Hepatic stellate cell (primary cell): ENCODE measurements at places on chromosomes 2 and 18.
A peak's percentile ranks its signal among the peaks of the same experiment; 100 is the strongest.

- no peak for DNase-seq
Observed at GRCh38 chr2:159712929-159713420, 669 bp downstream of the MARCHF7 start.

DNA sequence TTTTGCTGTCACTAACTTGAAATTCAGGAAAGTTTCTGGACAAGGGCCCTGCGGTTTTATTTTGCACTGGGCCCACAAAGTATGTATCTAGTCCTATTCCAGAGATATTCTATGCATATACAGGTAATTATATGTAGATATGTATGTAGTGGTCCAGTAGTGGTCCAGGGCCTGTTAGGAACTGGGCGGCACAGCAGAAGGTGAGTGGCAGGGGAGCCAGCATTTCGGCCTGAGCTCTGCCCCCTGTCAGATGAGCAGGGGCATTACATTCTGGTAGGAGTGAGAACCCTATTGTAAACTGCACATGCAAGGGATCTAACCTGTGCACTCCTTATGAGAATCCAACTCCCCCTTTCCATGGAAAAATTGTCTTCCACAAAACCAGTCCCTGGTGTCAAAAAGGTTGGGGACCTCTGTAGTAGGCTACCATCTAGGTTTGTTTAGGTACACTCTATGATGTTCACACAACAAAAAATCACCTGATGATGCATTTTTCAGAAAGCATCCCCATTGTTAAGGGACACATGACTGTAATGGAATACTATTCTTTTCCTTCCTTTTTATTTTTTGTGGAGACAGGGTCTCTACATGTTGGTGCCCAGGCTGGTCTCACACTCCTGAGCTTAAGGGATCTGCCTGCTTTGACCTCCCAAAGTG lies 2.8 kb upstream of the PPP4R3B start:
- no peak for DNase-seq

GRCh38 chr18:13800505-13801259 lies 23.3 kb upstream of the MC5R start:
- DNase-seq: peak; percentile 32

- peak; percentile 78 for DNase-seq
Observed at GRCh38 chr2:240997856-240998705, at the start of gene SNED1. Gene SNED1, plus strand, starts transcription at chr2:240998618. Its CDS starts 220 bp downstream, at chr2:240998838.

DNA sequence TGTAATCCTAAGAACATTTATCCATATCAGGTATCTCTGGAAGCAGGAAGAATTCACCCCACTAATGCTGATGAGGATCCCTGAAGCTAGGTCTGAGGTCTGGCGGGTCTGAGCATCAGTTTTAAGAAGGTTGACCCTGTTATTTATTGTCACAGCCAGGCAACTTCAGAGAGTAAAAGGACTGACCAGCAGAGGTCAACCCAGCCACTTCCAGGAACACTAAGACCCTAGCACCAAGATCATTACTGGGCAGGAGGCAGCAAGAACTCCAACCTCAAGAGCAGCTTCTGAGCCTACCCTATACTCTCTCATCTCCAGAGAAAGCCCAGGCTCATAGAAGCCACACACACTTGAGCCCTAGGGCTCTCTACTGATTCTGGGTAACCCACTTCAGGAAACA lies 901.4 kb downstream of the DCDC2C start:
- no peak for DNase-seq

DNA sequence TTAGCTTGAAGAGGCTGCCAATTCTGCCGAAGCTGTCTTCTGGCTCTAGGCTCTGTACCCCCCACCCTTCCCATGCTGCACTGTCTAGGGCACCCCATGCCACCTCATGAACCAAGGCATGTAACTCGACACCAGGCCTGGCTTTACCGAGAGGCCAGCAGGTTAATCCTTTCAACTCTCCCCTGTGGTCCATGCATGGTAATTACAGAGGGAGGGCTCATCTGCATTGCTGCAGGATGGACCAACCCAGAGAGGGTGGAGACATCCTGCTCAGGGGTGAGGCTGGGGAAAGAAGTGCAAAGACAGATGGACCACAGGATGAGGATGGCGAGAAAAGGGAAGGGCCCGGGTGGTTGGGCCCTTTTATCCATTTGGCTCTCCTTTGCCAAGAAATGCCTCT lies 65.8 kb downstream of the KCTD1 start:
- DNase-seq: no peak

- DNase-seq: peak; percentile 60
Observed at GRCh38 chr2:102355526-102356380, at the start of gene IL18R1. Gene IL18R1, plus strand, starts transcription at chr2:102355796. Its CDS starts 6,865 bp downstream, at chr2:102362661.

GRCh38 chr2:239852272-239852671 lies 172.9 kb downstream of the NDUFA10 start:
- no peak for DNase-seq

GRCh38 chr18:27075828-27076227 lies 109.3 kb downstream of the CHST9 start:
- no peak for DNase-seq

- no peak for DNase-seq
Observed at GRCh38 chr18:56068701-56069100, 480.7 kb upstream of the TCF4 start.

DNA sequence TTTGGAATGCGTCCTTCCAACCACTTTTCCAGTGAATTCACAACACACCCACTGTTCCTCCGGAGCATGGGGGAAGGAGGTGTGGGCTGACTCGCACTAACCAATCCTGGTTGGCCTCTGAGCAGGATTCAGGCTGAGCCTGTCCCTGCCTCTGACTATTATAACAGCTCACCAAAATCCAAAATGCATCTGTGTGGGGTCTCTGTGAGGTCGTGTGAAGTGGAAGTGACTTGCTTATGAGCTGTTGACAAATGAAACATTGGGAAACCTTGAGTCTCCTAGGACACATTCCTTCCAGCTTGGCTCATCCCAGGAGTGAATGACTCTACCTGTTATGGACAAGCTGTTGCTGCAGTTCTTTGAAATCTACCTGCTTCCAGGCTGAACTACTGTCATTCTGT lies 1.5 kb downstream of the CIDEA start:
- peak; percentile 60 for DNase-seq

DNA sequence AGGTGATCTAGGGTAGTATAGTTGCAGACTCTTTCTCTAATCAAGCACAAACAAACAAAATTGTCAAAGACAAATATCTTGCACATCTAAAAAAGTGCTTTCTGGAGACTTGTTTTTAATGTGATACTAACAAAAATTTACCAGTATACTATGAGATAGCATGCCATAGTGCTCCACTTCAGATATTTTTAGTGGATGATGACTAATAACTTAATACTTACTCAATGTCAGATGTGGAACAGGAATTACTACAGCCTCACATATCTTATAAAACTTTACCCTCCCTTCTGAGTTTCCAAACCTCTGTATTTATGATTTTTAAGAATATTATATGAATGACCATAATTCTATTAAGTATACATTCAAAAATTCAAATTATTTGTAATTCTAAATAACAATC lies 1162.0 kb upstream of the SLC39A10 start:
- DNase-seq: no peak

DNA sequence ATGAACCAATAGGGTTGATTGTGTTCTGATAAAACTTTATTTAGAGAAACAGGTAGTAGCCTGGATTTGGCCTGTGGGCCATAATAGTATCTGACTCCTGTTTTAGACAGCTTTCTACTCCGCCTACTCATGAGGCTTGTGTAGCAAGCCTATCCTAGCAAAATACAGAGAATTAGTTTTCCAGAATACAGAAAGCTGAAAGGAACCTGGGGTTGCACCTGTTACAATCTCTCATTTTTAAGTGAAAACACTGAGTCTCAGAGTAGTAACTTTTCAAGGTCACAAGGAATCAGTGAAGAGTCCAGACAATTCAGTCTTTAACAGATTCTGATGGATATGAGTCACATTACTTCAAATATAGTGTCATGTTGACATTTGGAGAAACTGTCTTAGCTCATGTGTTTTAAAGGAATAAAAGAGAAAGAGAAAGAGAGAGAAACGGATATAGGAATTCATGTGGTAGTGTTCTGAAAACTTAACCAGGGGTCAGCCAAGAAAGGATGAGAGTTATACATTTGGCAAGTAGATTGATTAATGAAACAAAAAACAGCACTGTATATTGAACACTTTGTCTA lies 17.0 kb downstream of the ARHGAP28 start:
- no peak for DNase-seq

DNA sequence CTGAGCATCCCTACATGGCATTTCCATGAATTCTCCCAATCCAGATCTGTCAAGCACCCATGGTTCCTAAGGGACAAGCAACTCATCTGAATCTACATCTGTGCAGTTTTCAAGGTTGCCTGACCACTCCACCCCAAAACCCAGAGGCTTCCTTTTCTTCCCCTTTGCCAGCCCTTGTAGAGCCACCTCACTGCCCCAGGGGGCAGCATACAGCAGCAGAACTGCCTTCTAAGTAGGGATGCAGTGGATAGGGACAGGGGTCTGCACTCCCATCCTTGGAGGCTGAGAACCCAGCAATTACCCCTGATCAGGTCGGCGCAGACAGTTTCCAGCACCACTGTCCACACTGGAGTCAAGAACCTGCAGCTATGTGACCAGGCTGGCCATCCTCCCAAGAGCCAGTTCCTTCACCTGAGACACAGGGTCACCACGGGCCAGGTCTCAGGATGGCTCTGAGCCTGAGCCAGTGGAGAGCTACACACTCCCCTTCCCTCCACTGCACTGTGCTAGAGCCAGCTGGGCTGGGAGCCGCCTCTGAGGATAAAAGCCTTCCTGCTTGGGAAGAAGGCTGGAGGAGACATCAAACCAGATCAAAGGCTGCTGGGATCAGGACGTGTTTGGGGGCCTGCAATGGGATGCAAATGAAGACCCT lies 283.1 kb downstream of the CELF4 start:
- DNase-seq: no peak

DNA sequence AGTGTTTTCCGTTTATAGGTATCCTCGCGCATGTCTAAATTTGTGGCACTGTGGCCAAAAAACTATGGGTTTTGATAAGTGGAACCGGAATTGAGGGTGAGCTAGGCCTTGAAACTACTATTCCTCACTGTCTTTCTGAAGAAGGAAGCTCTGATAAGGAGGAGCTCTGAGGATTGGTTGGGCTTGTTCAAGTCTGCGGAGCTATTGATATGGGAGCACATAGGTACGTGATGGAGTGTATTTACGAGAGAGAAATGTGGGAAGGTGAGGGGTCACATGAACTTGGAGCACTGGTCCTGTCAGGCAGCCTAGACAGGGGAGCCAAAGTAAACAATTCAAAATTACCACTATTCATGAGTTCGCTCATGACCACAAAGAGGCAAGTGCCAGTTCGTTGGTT lies 131.4 kb downstream of the BABAM2 start:
- DNase-seq: no peak

DNA sequence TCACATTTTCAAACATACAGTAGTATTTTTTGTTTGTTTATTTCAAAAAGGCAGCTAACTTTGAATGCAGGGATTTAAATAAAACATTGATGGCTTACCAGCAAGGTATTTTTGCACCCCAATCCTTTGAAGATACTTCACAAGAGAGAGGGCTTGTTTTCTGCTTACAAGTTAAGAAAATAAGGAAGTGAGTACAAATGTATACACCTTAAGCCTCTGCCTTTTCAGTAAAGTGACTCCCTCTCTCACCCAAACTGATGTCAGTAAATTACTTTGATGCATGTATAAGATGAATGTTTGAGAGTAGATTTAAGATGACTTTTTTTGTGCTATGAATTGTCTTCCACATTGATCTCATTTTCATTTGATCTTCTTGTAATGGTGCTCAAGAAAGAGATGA lies 820.0 kb downstream of the CPS1 start:
- no peak for DNase-seq

DNA sequence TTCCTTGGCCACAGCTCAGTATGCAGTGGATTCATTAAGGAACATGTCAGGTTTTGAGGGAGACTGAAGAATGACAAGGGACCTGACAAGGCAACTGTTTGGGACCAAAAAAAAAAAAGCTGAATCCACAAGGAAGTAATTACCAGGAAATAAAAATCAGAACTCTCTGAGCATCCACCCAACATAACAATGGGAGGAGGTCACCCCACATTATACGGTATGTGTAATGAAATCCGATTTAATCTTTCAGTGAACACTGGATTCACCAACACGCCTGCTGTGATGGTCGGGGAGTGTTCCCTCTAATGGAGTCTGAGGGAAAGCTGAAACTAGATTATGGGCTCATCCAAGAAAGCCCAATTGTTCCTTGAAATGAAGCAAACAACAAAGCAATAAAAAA lies 329.3 kb downstream of the ETAA1 start:
- no peak for DNase-seq

DNA sequence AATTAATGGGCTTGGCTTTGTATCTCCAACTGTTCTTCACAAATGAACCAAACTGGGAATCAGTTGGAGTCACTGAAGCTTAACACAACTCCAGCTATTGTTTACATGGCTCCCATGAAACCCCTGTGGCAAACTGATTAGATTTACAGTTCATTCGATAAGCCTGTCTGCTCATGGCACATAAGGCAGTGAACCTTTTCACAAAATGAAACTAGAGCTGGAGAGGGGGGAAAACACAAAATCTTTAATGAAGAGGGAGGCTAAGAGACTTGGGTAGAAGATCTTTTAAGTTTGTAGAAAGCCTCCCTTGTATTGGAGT lies 11.6 kb upstream of the ITGA6 start:
- DNase-seq: no peak

- DNase-seq: no peak
Observed at GRCh38 chr2:144215701-144216675, 303.9 kb downstream of the ZEB2 start.

- no peak for DNase-seq
Observed at GRCh38 chr2:224272237-224272910, 129.5 kb downstream of the FAM124B start.

GRCh38 chr18:13890761-13891361 lies 24.5 kb downstream of the MC2R start:
- no peak for DNase-seq

DNA sequence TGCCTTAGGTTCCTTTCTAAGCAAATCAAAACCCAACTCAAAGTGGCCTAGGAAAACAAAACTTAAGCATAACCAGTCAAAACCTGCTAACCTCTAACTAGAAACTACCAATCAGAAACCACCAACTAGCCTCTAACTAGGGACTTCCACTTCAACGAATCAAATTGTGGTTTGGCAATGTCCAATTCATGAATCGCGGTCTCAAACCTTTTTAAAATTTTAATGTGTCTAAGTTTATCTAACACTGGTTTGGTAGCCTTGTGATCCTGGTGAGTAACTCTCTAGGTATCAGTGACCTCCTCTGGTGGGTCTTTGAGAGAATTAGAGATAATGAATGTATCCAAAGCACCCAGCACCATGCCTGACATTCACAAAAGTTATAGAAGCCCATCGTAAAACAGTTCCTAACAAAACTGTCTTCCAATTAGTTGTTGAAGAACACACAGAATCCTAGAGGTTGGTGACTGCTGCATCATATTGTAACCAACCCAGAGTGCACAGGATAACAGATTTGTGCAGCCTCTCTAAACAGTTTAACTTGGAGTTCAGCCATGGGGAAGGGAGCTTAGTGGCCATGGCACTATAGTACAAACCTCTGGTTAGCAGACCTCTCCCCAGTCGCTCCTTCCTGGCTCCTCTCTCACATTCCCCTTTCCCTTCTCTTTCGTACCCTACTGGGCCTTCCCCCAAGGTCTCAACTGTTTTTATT lies 45.2 kb upstream of the B3GNT2 start:
- no peak for DNase-seq

- no peak for DNase-seq
Observed at GRCh38 chr2:238695538-238695937, 152.3 kb upstream of the TWIST2 start.

- no peak for DNase-seq
Observed at GRCh38 chr2:64982311-64982857, 6.8 kb upstream of the SLC1A4 start.
